Cardiac muscle cell (in vitro differentiated cells and primary cell): ENCODE measurements at places on chromosomes 3 and 15. TPM values are rescaled to one million over a fixed set of nuclear protein-coding genes. Genes with fewer than 3 reads are reported as not detected.
A peak's percentile ranks its signal among the peaks of the same experiment; 100 is the strongest.

GRCh38 chr3:127865941-127866340, 43.6 kb upstream of the MGLL start:
- peak; percentile 40 for DNase-seq

Gene TEX55
- not detected in 2 replicates for polyA plus RNA-seq

Gene GFM1
- polyA plus RNA-seq: 43.5 and 53.2 TPM in 2 replicates

Gene EOMES
- 0.34 TPM in 1 of 2 replicates, not detected in the other for polyA plus RNA-seq
